CD4-positive, alpha-beta memory T cell (primary cell): ENCODE measurements at places on chromosomes 4 and X. TPM values are rescaled to one million over a fixed set of nuclear protein-coding genes. Genes with fewer than 3 reads are reported as not detected.

TRO gene
- 1.9 TPM for total RNA-seq

- H3K4me1 ChIP-seq: no peaks in the 10 kb centered on the region
- no peaks in the 10 kb centered on the region for H3K27me3 ChIP-seq
- H3K27ac ChIP-seq: no peak overlapping the region
- no peak for DNase-seq
- no peak overlapping the region for H3K4me3 ChIP-seq
- no peaks in the 10 kb centered on the region for H3K36me3 ChIP-seq
Observed at GRCh38 chr4:11021333-11021732, 336.8 kb upstream of the CLNK start.

DNA sequence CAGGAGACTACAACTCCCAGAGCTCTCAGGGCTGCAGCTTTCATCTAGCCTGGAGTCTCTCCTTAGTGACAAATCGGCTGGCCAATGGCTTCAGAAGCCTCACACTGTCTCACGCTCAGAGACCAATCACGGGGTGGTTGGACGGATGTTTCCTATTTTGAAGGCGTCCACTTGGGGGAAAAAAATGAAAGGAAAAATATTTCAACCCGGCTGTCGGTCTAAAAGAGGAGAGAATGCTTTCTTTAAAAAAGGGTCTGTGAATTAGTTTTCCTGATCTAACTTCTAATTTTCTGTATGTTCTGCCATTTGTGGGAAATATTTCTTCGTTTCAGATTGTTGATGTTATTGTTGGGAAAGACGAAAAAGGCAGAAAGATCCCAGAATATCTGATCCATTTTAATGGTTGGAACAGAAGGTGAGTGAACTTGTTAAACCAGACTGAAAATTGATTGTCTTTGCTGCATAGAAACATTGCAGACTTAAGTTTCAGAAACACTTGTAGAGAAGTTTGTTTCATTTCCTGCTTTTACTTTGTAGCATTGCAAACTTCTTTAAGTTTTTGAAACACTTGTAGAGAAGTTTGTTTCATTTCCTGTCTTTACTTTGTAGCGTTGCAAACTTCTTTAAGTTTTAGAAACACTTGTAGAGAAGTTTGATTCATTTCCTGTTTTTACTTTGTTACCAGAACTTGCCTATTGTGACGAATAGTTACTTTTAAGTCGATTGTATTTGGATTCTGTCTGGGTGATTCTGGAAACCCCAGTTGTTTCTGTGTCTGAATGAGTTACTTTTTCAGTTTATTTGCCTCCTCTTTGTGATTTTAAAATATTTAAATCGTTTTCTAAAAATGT lies 1.6 kb downstream of the MSL3 start:
- peaks cover 40% of the 10 kb centered on the region for H3K4me1 ChIP-seq
- DNase-seq: peak; percentile 80
- H3K27ac ChIP-seq: peak overlapping the region; percentile 76
- peaks cover 21% of the 10 kb centered on the region for H3K36me3 ChIP-seq
- peak overlapping the region; percentile 57 for H3K4me3 ChIP-seq

DNA sequence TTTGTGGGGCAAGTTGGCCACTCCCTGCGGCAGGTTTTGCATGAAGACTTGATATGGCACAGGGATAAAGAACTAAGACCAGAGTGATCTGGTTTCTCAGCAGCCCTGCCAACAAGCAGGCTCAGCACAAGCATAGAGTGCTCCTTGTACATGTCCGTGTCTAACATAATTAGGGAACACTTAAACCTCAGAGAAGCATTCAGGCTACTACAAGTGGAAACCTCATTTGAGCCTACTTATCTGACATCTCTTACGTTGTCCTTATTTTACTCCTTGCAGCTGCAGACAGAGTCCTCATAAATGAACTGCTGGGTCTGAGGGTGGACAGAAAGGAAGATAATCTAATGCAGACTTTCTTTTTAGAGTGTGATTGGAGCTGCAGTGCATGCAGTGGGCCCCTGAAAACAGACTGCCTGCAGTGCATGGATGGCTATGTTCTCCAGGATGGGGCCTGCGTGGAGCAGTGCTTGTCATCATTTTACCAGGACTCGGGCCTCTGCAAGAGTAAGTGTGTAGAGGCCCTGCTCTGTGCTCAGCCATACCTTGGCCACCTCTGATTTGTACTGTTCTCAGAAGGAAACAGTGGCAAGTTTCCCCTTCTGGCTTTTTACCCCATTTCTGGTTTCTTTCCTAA lies 179.1 kb upstream of the ANXA3 start:
- no peaks in the 10 kb centered on the region for H3K27me3 ChIP-seq
- no peaks in the 10 kb centered on the region for H3K4me1 ChIP-seq
- no peak overlapping the region for H3K4me3 ChIP-seq
- DNase-seq: no peak
- H3K27ac ChIP-seq: no peak overlapping the region

DNA sequence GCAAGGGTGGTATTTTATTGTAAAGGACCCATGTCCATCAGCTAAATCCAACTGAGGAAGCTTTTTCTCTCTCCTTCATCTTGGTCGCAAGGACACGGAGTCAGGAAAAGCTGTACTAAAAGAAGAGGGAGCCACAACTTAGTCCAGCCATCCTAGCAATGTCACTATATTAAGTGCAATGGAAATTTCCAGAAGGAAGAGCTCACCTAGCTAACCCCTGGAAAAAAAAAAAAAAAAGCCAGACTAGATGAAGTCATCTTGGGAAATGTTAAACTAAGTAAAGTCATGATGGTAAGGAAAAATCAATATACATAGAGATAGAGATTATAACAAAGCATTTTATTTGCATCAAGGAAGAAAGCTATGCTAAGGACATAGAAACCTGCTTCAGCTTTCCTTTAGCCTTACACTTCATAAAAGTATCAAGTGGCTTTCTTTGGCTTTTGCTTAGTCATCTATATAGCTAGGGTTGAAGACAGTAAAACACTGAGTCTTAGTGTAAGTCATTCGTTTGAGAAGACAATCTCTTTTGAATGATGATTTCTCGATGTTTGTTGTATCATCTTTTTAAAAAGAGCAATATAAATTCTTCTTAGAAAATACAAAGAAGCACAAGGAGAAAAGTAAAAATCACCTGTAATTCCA lies 18.6 kb upstream of the CA5B start:
- no peak overlapping the region for H3K27ac ChIP-seq
- H3K27me3 ChIP-seq: no peaks in the 10 kb centered on the region
- no peaks in the 10 kb centered on the region for H3K4me1 ChIP-seq
- H3K36me3 ChIP-seq: no peaks in the 10 kb centered on the region
- DNase-seq: no peak

ARHGAP36 gene
- not detected for total RNA-seq

CLDN24 gene
- total RNA-seq: not detected

GAGE1 gene
- total RNA-seq: not detected

DNA sequence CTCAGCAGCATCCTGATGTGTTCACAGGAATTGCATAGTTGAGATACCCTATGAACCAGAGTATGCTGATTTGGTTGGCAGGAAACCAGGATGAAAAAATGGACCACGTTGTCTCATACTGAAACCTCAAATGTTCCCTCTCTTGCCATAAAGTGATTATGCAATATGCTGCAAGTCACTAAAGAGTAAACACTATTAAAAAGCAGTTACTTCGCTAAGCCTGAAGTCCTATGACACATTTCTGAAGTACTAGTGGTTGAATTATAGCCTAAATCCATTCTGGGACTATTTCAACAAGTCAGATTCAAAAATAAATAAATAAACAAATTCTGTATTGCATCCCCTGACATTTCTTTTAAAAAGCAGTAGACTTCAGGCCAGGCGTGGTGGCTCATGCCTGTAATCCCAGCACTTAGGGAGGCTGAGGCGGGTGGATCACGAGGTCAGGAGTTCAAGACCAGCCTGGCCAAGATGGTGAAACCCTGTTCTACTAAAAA lies 106.0 kb upstream of the NAP1L5 start:
- DNase-seq: no peak
- no peaks in the 10 kb centered on the region for H3K27me3 ChIP-seq
- H3K4me1 ChIP-seq: no peaks in the 10 kb centered on the region
- no peak overlapping the region for H3K4me3 ChIP-seq
- H3K36me3 ChIP-seq: no peaks in the 10 kb centered on the region
- no peak overlapping the region for H3K27ac ChIP-seq

DNA sequence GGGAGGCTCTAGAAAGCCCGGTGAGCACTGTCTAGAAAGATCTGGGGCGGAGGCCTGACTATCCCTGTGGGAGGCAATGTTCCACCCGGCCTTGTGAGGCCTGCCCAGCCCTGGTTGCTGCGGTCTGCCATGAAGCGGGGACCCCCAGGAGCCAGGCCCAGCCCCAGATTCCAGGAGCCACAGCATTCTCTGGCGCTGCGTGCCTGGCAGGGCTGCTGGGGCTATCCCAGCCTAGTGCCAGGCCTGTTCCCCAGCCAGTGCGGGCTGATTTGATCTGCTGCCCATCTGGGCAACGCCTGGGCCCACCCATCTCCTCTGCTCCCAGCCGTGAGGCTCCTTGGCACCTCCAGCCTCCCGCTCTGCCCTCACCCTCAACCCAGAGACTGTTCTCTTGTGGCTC lies 19.6 kb downstream of the ATP2B3 start:
- H3K4me3 ChIP-seq: no peak overlapping the region
- DNase-seq: no peak
- no peaks in the 10 kb centered on the region for H3K27me3 ChIP-seq
- H3K4me1 ChIP-seq: no peaks in the 10 kb centered on the region
- no peak overlapping the region for H3K27ac ChIP-seq

LANCL3 gene
- total RNA-seq: 0.17 TPM

DNA sequence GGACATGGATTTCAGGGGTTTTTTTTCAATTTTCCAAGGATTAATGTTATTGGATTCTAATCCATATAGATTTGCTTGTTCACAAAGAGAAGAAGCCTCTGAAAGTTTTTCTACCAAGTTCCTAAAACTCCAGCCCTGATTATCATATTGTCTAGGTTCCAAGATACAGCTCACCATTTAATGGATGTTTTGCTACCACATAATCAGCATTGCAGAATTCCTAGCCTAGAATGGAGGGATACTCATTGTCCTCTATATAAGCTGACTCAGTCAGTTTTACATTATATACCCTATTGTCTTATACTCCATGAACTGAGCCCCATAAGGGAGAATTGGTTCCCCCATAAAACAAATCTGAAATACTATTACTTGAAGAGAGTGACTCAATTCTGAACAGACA lies 664.7 kb upstream of the FAM241A start:
- H3K36me3 ChIP-seq: no peaks in the 10 kb centered on the region
- no peaks in the 10 kb centered on the region for H3K4me1 ChIP-seq
- no peak overlapping the region for H3K27ac ChIP-seq

- no peaks in the 10 kb centered on the region for H3K4me1 ChIP-seq
- no peaks in the 10 kb centered on the region for H3K36me3 ChIP-seq
- H3K27ac ChIP-seq: no peak overlapping the region
Observed at GRCh38 chr4:73707918-73708577, 32.3 kb upstream of the CXCL8 start.

GRCh38 chrX:44303119-44303518 lies 40.4 kb downstream of the EFHC2 start:
- no peaks in the 10 kb centered on the region for H3K4me1 ChIP-seq
- H3K27me3 ChIP-seq: no peaks in the 10 kb centered on the region
- DNase-seq: no peak
- no peak overlapping the region for H3K27ac ChIP-seq

DNA sequence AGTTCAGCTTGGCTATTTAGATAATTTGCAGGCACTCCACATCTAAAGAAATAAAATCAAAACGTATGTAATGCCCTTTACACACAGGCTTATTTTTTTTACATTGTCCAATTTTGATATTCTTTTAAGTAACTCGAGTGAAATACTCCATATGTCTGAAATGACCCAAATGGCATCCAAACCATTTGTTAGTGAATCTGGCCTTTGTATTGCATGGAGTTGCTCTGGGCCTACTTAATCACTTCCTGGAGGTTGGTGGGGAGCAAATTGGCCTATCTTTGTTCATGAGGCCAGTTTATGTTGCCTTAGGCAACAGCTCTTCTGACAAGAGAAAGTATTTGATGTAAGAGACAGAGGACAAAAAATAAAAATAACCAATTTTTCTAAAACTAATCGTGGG lies 47.6 kb upstream of the TMEM131L start:
- H3K36me3 ChIP-seq: no peaks in the 10 kb centered on the region
- no peak overlapping the region for H3K27ac ChIP-seq
- H3K27me3 ChIP-seq: no peaks in the 10 kb centered on the region
- DNase-seq: no peak
- no peak overlapping the region for H3K4me3 ChIP-seq

NEIL3 gene
- total RNA-seq: 0.15 TPM

- no peak for DNase-seq
- H3K36me3 ChIP-seq: no peaks in the 10 kb centered on the region
- H3K4me3 ChIP-seq: no peak overlapping the region
- H3K27me3 ChIP-seq: no peaks in the 10 kb centered on the region
Observed at GRCh38 chr4:84022564-84022963, 476.5 kb downstream of the NKX6-1 start.

GRCh38 chr4:10872833-10873517 lies 188.4 kb upstream of the CLNK start:
- no peaks in the 10 kb centered on the region for H3K36me3 ChIP-seq
- no peaks in the 10 kb centered on the region for H3K4me1 ChIP-seq
- no peak overlapping the region for H3K27ac ChIP-seq

TMEM156 gene
- total RNA-seq: 16.8 TPM

SAGE1 gene
- not detected for total RNA-seq

CCDC120 gene
- 9.8 TPM for total RNA-seq

DNA sequence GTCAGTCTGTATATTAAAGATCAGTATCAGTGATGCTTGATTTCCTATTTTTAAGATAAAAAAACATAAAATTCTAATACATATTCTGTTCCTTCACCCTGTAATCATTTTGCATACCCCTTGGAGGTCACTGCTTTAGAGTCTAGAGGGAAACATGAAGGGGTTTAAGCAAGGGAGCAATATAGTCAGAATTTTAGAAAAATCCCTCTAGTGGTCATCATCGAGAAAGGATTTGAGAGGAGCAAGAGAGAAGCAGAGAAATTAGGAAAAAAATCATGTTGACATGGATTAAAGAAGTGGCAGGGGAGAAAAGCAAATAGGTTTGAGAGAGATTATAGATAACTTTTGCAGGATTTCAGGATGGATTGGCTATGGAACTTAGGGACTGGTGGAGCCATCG lies 11.1 kb downstream of the APEX2 start:
- no peak overlapping the region for H3K27ac ChIP-seq
- no peaks in the 10 kb centered on the region for H3K27me3 ChIP-seq
- H3K4me3 ChIP-seq: no peak overlapping the region
- no peaks in the 10 kb centered on the region for H3K4me1 ChIP-seq

PHF8 gene
- 67.2 TPM for total RNA-seq

ETDB gene
- total RNA-seq: not detected
